ENCODE measurements at places on chromosomes 3 and 15.

- no peak for DNase-seq
Measured at GRCh38 chr3:55044486-55044885, 116.6 kb upstream of the LRTM1 start.

DNA sequence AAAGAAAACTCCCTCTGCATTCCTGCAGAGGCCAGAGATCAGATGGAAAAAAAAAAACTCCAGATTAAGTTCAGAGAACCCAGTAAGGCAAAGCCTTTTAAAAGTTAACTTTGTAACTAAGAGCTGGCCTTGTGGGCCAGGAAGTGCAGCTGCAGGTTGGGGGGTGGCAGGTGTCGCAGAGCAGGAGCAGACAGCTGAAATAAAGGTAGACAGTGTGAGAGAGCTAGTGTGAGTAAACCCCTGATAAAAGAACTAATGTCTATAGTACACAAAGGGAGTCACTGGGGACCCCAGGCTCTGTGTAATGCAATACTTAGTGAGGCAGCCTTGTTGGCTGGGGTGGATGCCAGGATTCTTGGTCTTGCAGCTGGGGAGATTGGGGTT, 42.1 kb downstream of the PPCDC start:
- DNase-seq = no peak

GRCh38 chr3:81274671-81275070, 486.8 kb downstream of the GBE1 start:
- no peak for DNase-seq

DNA sequence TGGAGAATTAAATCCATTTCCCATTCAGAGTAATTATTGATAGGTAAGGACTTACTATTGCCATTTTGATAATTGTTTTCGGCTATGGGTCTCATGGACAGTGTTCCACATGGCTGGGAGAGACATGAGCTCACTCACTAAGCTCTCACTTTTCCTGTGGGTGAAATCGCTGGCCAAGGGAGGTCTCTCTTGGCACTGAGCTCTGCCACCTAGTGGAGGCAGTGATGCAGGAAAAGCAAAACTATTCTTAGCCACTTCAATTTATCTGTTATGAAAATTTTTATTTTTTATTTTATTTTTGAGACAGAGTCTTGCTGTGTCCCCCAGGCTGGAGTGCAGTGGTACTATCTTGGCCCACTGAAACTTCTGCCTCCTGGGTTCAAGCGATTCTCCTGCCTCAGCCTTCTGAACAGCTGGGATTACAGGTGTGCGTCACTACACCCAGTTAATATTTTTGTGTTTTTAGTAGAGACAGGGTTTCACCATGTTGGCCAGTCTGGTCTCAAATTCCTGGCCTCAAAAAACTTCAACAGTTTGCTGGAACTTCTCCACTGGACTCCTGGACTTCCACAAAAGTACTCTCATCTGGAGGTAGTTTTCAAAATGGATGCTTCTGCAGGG, 4.7 kb upstream of the RNF13 start:
- peak; percentile 53 for DNase-seq

DNA sequence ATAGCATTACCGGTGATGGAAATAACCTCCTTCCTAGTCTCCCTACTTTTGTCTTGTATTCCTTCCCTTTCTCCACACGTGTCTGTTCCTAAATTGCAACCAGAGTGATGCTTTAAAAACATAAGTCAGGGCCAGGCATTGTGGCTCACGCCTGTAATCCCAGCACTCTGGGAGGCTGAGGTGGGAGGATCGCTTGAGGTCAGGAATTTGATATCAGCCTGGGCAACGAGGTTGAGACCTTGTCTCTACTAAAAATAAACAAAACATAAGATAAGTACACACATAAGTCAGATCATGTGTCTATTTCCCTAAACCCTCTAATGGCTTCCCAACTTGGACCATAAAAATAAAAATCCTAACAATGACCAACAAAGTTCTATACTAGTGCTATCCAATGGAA, 18.4 kb downstream of the ARMC8 start:
- DNase-seq = no peak

DNA sequence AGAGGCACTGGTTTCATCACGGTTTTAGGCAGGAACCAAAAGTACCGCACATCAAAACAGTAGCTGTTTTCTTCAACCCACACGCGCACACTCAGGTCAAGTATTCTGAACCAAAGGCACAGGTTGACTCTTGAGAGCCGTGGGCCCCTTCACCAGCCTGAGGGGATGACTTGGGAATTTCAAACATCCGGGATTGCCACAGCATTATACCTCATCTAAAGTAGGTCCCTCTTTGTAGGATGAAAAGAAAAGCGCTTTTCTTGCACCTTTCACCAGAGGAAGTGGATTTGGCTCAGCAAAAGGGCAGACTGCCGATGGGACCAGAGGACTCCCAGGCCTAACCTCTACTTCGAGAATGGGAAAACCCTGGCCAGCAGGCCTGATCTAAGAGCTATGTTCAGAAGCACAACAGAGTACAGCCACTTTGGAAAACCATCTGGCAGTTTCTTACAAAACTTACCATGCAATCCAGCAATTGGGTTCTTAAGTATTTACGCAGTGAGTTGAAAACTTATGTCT, 88.2 kb upstream of the PROK2 start:
- no peak for DNase-seq

GRCh38 chr3:186002884-186003472, 65.2 kb upstream of the TRA2B start:
- DNase-seq = peak; percentile 21

DNA sequence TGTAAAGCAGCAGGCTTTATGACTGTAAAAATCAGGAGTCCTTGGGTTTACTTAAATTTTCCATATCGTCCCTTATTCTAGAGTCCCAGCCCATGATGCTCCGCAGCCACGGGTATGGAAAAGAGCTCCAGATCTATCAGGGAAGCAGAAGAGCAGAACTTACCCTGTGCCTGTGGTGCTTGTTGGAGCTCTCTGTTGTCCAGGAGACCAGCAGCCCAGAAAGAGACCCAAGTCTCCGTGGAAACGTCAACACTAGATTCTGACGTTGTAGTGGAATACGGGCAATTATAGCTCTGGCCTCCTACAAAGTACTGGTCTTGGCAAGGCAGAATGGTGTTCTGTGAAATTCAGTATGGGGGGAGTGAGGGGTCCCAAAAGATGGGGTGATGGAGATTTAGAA, 2.0 kb downstream of the GMNC start:
- DNase-seq = no peak

GRCh38 chr3:8739757-8740504, 6.3 kb downstream of the CAV3 start:
- peak; percentile 46 for DNase-seq

GRCh38 chr3:85574006-85574705, 615.4 kb downstream of the CADM2 start:
- no peak for DNase-seq

GRCh38 chr3:101685870-101686307, 629 bp downstream of the RPL24 start:
- no peak for DNase-seq

- DNase-seq = no peak
Measured at GRCh38 chr3:67517781-67518180, 136.6 kb downstream of the SUCLG2 start.

DNA sequence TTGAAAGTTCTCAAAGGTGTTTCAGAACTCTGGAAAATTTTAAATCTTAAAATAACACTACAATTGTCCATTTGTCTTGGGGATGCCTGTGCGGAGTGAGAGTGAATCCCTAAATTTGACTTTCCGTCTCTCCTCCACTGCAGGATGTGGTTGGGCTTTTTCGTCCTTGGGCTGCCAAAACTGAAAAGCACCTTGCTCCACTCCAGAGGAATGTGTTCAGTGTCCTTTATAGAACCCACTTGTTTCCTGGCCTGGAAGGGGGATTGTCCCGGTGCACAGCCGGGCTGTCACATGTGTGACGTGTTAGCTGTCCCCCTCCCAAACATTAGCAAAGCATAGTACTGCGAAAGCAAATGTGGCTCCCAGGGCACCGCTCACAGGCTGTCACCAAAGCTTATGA, 69.6 kb upstream of the ATP10A start:
- DNase-seq = no peak

GRCh38 chr3:16864610-16865313, 20.0 kb upstream of the PLCL2 start:
- no peak for DNase-seq

- DNase-seq = no peak
Measured at GRCh38 chr15:66963710-66964109, 101.7 kb upstream of the SMAD3 start.

- no peak for DNase-seq
Measured at GRCh38 chr3:194497799-194498575, 11.2 kb upstream of the ATP13A3 start.

GRCh38 chr3:8574670-8575322, 69.8 kb downstream of the SSUH2 start:
- no peak for DNase-seq

DNA sequence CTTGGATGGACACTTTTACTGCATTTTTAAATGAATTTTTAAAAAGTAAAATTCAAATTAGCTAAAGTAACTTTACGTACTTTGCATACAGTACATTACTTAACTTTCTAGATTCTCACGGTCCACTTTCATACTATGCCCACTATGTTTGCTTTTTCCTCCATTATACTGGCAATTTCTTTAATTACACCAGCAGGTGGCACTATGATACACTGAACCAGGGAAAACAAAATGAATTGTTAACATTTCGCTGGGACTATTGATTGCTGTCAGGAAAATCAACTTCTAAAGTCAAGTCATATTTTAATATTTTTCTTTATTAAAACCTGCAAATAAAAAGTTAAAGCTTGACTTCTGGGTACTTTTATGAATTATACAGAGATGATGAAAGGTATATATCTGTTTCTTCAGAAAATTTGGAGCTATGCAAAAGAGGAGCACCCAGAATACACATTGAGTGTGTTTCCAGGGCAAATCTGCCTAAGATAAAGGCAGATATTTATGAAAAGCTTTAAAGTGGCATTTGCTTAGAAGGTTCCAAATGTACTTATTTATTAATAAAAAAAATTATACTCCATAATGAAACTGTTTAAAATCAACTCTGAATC, 21.8 kb upstream of the POU1F1 start:
- DNase-seq = peak; percentile 51

DNA sequence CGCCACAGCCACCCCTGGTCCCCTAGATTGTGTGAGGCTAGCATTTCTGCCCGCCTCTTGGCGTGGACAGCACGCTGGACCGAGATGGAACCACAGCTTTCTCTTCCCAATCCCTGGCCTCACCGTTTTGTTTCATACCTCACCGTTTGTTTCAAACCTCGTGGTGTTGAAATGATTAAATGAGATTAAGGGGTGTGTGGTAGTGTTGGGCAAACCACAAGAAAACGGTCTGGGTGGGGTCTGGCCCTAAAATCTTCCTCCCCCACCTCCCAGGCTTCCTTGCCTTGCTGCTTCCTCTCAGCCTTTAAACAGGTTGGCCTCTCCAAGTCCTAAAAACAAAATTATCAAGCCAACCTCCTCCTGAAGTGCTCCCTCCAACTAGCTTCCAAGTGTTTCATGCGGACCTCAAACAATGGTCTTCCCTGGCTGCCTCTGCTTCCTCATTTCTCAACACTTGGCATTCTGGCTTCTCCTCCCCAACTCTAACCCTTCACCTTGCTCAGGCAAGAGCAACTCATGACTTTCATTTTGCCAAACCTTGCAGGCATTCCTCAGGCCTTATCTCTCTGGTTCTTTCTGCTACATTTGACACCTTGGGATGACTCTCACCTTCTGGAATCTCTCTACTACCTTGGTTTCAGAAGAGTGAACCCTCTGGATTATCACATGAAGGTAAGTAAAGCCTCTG, 1.4 kb upstream of the ATP13A3 start:
- peak; percentile 57 for DNase-seq

DNA sequence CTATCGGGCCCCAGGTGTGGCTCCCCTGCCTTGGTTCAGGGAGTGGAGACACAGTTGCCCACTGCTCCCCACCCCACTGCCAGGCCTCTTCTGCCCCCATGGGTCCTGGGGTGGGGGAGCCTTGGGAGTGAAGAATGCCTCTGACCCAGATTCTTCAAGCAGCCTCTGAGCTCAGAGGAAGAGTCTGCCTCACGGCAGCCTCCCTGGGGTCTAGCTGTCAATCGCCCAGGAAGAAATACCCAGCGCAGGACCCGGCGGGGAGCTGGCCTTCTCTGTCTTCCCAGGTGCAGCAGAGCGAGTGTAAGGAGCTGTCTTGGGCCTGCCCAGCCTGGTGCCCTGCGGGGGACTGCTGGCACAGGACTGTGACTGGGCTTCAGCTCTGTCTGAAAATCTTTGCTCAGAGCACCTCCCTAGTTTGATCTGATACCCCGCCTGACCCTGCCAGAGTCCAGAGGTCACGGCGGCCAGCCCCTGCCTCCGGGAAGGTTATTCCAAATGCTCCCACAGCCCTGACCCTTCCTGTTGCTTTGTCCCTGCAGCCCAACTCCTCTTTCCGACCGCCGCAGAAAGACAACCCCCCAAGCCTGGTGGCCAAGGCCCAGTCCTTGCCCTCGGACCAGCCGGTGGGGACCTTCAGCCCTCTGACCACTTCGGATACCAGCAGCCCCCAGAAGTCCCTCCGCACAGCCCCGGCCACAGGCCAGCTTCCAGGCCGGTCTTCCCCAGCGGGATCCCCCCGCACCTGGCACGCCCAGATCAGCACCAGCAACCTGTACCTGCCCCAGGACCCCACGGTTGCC, 11.0 kb downstream of the ANKRD63 start:
- DNase-seq = no peak

DNA sequence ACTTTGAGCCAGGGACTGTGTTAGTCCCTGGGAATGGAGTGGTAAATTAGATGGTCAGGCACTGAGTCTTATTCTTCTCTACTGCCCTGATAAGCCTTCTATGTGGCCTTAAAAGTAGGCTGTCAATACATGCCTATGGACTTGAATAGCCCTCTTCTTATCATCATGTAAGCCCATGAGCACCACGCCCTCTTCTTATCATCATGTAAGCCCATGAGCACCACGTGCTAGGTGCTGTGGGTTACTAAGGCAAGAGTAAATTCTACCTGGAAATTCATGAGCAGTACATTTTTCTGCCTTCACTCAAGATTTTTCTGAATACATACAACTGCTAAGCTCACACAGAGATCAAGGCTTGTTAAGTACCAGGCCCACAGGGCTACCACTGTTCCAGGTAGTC, 68.5 kb downstream of the DHX30 start:
- no peak for DNase-seq

- DNase-seq = no peak
Measured at GRCh38 chr3:36595511-36595910, 168.8 kb downstream of the DCLK3 start.

GRCh38 chr3:168341956-168342936, 246.5 kb upstream of the GOLIM4 start:
- DNase-seq = no peak

GRCh38 chr3:61537366-61537765, 24.0 kb upstream of the PTPRG start:
- no peak for DNase-seq

- no peak for DNase-seq
Measured at GRCh38 chr3:15174953-15175352, 31.1 kb upstream of the CAPN7 start.

- no peak for DNase-seq
Measured at GRCh38 chr3:46024131-46024530, 3.2 kb downstream of the XCR1 start.
